H54 (cell line): ENCODE measurements at places on chromosomes 2 and 18.
A peak's percentile ranks its signal among the peaks of the same experiment; 100 is the strongest.

GRCh38 chr2:128636802-128637147 is 318.1 kb upstream of the HS6ST1 start:
- DNase-seq: no peak

DNA sequence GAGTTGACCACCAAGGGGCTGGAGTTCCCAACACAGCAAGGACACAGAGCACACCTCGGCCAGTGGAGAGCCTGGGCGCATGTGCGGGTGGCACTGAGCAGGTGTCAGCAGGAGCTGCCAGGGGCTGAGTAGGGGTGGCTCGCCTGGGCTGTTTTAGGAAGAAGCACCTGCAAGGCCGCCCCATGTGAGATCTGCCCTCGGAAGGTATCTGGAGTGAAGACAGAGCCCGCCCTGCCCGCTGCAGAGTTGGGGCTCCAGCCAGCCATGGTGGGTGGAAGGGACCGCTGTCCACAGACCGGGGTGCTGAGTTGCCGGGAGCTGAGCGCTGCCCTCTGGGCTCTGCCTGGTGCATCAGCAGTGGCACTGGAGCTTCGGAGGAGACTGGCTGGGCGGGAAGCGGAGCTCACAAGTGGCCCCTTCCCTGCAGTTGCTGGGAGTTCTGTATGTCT is 35.2 kb downstream of the MTERF4 start:
- peak; percentile 51 for DNase-seq

- peak; percentile 24 for DNase-seq
Observed at GRCh38 chr2:68909793-68910674, 38.8 kb upstream of the BMP10 start.

- DNase-seq: no peak
Observed at GRCh38 chr2:42922790-42923579, 130.6 kb upstream of the HAAO start.

DNA sequence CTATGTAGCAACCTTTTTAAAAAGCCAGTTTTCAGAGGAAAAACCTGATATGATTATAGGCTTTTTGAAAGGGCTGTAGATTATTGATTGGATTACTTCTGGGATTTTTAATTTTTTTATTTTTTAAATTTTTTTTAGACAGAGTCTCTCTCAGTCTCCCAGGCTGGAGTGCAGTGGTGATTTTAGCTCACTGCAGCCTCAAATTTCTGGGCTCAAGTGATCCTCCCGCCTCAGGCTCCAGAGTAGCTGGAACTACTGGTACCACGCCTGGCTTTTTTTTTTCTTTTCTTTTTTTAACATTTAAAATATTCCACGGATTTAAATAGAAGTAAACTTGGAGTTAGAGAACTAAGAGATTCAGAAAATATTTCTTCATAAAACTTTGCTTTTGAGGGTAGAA is 1.2 kb downstream of the MRPL19 start:
- DNase-seq: no peak

DNA sequence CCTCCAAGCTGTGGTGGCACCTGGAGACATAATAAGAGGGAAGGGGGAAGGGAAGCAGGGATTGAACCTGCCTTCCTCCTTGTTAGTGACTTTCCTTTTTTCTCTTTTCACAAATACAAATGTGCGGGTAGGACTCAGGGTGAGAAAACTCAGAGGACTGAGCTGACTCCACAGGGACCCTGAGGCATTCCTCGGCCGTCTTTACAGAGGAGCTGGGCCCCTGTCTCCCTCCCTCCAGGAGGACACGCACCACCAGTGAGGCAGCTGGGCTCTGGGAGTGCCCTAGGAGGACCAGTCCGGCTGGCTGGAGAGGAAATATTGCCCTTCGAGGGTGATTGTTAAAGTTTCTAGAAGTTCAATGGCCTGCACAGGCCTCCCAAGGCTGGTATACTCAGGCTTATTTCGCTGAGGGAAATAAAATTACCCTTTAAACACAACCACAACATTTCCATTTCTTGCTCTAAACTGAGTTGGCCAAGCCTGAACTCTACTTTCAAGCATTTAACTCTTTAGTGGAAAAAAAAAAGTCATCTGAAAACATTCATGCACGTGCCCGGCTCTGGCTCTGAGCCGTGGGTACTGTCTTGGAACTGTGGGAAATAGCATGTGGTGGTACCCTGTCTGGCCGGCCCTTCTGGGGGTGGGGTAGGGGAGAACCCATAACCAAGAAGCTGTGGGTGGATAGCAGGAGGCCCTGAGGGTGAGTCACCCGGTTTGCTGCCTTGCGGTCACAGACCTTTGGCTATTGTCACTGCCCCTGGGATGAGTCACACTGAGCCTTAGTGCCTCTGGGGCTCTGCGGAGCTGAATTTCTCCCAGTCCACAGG is 116.0 kb downstream of the COPS8 start:
- peak; percentile 79 for DNase-seq

- no peak for DNase-seq
Observed at GRCh38 chr2:40242315-40242714, 209.6 kb downstream of the SLC8A1 start.

GRCh38 chr18:56481751-56482150 is 156.6 kb downstream of the TXNL1 start:
- no peak for DNase-seq

GRCh38 chr2:130726614-130727180 is 2.2 kb upstream of the GPR148 start:
- no peak for DNase-seq

DNA sequence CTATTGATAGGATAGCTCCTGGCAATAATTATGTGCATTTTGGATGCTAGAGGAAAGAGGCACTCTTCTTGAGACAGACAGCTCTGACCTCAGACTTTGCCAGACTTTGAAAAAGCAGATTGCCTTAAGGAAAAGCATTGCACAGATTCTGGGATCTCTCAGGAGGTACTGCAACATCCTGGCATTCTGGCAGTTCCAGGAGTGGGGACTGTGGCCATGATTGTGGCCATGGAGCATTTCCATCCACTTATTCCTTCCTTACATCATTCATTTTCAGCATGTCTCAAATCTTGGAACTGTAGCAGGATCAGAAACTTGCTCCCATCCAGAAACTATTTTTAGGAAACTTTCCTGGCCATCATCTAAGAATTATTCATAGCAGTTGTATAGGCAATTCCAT is 144.9 kb upstream of the FOSL2 start:
- no peak for DNase-seq

- DNase-seq: no peak
Observed at GRCh38 chr2:50564766-50565165, 467.2 kb downstream of the NRXN1 start.

GRCh38 chr2:17813742-17814473 is 2.4 kb upstream of the MSGN1 start:
- no peak for DNase-seq

GRCh38 chr18:47680488-47680887 is 250.0 kb downstream of the SMAD2 start:
- no peak for DNase-seq

DNA sequence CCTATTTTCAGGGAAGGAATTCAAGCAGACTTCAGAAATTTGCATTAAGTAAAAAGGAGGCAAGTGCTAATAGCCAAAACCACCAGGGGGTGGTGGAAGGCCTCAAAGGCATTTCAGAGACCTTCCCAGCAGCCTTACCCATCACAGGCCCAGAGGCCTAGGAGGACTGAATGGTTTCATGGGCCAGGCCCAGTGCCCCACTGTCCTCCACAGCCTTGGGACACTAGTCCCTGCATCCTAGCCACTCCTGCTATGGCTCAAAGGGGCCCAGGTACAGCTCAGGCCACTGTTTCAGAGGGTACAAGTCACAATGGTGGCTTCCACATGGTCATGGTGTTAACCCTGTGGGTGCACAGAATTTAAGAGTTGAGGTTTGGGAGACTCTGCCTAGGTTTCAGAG is 58.6 kb upstream of the CHAC2 start:
- no peak for DNase-seq
